ENCODE measurements at places on chromosomes 5 and 9.

DNA sequence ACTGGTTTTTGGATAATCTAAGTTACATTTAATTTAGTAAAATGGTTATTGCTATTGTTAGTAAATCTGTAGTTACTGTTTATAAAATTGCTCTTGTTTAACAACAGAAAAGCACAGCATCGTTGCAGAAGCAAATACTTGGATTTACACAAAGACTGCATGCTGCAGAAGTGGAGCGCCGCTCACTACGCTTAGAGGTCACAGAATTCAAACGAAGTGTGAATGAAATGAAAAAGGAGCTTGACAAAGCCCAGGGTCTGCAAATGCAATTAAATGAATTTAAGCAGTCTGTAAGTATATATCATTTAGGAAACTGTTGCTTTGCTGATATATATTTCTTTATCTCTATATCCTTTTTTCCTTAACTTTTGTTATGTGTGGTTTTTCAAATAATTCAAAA, 226.0 kb downstream of the CCDC171 start:
- DNase-seq, result no peak

DNA sequence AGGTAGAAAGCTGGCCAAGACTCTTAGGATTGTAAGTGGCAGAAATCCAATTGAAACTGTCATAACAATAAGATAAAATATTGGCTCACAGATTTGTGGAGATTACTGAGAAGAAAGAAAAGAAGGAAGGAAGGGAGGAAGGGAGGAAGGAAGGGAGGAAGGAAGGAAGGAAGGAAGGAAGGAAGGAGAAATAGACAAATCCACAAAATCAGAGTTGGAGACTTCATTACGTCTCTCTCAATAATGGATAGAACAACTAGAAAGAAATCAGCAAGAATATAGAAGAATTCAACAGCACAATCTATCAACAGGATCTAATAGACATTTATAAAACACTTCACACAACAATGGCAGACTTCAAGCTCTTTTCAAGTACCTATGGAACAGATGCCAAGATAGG, 17.9 kb upstream of the PAM start:
- no peak for DNase-seq

- DNase-seq, result no peak
These were observed 265.5 kb upstream of the ADAMTSL1 start for GRCh38 chr9:18208166-18209059.

DNA sequence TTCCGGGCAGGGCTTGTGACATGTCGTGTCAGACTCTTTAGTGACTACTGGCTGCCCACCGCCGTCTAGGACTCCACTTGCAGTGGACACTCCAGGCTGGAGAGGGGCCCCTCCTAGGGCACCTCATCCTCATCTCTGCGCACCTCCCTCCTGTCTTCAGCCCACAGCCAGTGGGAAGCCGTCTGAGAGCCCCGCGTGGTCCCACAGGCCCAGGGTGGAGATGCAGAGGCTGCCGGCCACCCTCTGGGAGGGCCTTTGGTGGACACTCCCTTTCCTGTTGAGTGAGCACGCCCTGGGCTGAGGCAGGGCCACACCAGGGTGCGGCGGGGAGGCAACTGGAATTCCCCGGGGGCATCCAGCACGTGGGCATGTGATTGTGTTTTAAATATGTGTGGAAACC, 80.5 kb downstream of the IRX2 start:
- no peak for DNase-seq

GRCh38 chr9:134847752-134848432, 32.7 kb upstream of the FCN2 start:
- DNase-seq, result no peak

DNA sequence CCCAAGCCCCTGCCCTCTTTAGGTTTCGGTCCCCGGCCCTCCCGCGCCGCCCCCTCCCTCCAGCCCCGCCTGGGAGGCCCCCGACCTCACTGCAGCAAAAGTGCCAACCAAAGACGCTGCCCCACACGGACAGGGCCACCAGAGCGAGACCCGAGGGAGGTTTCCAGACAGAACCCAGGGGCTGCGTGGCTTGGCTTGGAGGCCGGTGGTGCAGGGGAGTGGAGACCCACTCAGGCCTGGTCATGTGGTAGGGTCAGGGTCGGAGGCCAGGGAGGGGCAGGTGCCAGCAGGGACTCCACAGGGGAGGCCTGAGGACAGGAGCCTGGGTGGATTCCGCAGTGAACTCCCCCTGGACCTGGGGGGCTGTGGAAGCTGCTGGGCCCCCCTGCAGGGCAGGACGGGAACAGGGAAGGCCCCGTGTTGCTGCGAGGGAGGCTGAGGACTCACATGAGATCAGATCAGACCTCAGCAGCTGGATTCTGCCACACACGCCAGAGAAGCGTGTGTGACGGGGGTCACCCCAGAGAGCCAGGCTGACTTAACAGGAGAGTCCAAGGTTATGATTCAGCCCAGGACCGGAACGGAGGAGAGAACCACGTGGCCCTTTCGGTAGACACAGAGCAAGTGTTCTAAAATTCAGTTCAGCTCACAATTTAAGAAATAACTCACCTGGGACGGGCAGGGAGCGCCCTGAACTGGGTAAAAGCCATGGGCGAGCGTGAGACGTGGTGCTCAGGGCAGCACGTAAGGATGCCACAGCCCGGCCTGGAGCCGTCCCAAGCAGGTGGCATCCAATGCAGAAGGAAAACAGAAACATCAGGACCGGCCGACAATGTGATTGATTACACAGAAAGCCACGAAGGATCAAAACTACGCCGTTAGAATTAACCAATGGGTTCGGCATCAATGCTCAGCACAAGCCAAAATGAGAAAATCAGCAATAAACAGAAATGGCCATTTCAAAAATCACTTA, 38.9 kb downstream of the EXD3 start:
- DNase-seq, result no peak

- no peak for DNase-seq
These were observed 21.2 kb downstream of the MEGF9 start for GRCh38 chr9:120692901-120693699.

DNA sequence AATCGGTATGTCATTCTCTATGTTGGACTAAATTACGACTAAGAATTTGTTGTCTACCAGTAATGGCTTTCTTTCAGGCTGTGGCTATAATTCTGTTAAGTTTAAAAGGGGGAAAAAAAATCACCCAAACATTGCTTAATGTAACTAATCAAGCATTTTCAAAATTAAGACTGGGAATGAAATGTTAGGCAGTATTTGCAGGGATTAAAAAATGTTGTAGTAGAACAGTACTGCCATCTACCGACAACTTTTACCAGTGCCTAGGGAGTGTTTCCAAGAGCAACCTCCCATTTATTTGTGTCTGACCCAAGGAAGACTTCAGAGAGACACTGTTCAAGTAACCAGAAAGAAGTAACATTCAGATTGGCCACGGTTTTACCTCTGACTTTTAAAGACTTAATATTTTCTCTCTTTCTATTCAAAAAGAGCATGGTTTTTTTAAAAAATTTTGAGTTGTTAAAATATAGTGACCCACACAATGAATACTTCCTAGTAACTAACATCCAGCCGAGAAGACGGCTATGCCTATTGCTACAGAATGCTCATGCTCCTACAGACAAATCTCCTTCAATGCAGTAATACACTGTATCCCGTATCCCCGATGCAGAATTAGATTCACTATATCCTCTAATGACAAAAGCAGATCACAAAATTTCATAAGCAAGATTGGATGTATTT, 92.4 kb downstream of the ARL15 start:
- DNase-seq, result no peak

GRCh38 chr9:34628656-34629490, at the start of gene ARID3C:
Gene ARID3C, minus strand, starts transcription at chr9:34629066. Its CDS starts 1,052 bp downstream, at chr9:34628014.
- peak; percentile 73 for DNase-seq

DNA sequence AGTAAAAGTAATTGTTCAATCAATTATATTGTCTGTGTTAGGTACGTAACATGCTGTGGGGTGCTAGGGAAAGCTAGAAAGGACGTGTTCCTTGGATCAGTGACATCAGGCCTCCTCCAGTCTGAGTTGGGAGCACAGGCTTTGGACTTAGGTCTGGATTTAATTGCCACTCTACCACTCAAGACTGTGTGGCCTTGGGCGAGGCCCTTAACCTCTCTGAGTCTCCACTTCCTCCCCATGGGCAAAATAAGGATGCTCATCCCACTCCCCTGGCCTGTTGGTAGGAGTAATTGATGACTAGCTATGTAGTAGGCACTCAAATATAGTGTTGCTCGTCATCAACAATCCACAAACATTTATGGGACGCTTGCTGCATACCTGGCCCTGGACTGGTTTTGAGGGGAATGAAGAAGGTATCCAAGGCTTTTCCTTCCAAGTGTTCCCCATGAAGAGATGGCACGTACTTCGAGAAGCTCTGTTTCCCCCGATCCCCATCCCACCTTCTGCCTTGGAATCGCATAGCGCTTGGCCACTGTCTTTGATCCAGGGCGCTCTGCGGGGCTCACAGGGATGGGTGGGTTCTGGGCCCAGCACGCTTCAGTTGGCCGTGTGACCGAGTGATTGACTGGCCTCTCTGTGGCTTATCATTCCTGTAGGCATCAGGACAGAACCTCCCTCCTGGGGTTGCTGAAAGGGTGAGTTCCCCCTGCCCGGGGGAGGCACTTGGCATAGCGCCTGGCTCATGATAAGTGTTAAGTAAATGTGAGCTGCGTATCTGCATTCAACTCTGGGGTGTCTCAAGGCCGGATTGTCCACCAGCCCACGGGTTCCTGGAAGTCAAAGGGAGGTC, 8.1 kb downstream of the FGF18 start:
- no peak for DNase-seq

DNA sequence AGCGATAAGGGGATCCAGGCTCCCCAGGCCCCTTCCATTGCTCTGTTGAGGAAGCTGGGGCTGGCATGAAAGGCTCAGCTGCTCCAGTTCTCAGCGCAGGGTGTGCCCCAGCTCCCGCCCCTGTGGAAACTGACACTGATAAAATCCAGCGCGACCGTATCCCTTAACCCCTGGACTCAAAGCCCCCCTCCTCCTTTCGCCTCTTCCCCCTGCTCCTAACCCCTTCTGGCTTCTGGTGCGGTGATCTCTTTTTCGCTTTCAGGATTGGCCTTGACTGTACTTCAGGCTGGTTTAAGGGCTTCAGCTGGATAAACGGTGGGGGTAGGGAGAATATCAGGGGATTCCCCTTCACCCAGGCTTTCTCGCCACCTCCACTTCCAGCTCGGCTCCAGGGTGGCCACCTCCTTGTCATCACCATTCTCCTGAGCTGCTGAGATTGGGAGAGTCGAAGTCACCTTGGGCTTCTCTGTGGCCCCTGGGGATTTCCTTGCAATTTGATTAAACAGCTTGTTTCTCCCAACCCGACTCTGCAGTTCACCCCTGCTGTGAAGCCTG, 843 bp downstream of the BSPRY start:
- DNase-seq, result no peak

DNA sequence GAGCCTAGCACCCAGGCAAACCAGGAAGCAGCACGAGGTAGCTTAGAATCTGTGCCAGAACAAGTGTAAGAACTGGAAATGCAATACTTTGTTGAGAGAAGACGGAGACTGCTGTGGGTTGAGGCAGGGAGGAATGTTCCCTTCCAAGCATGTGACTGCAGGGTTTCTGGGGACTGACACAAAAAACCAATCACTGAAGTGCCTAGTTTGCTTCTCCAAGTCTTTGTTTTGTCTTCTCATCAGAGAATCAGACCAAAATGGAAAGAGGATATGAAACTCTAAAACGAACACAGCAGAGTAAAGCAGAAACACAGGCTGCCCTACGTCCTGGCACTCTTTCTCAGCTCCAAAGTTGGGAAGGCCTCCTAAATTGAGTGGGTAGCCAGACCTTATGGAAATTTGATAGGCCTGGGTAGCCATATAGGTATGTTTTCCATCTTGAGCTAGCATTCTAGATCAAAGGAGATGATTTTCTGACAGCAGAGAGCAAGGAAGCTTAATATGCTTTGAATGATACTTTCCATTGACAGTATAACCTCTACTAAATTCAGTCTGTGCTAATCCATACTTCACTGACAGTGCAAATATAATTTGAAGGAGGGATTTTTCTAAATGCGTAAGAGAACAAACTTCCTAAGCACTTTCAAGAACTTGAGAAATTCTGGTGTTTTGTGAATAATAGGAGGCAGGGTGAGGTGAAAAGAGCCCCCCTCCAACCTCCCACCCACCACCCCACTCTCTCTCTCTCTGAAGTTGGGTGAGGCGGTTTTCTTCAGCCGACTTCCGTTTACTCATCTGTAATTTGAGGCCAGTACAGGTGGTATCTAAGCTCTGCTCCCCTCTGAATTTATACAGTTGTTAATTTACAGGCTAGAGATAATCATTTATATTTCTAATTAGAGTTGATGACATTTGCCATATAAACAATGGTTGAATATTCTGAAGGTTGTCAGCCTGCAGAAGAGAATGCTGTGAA, 5.5 kb downstream of the ADRB2 start:
- DNase-seq, result no peak

DNA sequence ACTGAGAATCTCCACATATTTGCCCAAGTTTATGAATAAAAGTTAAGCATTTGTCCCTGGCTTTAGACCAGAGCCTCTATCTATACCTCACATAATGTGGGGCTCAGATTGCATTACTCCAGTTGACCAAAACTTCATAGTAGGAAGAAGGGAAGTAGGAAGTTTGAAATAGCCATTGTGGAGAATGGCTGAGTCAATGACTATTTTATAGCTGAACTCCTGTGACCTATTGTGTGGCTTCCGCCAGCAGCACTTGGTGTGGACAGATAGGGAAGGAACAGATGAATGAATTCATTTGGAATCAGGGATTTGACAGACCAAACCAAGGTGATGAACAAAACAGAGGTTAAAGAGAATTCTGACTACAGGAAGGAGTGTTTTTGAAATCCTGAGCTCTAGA, 92.9 kb upstream of the LPAR1 start:
- no peak for DNase-seq

GRCh38 chr5:130995254-130995515, 169.9 kb downstream of the HINT1 start:
- DNase-seq, result no peak

- no peak for DNase-seq
These were observed 172.2 kb downstream of the CCDC192 start for GRCh38 chr5:127875235-127876021.

DNA sequence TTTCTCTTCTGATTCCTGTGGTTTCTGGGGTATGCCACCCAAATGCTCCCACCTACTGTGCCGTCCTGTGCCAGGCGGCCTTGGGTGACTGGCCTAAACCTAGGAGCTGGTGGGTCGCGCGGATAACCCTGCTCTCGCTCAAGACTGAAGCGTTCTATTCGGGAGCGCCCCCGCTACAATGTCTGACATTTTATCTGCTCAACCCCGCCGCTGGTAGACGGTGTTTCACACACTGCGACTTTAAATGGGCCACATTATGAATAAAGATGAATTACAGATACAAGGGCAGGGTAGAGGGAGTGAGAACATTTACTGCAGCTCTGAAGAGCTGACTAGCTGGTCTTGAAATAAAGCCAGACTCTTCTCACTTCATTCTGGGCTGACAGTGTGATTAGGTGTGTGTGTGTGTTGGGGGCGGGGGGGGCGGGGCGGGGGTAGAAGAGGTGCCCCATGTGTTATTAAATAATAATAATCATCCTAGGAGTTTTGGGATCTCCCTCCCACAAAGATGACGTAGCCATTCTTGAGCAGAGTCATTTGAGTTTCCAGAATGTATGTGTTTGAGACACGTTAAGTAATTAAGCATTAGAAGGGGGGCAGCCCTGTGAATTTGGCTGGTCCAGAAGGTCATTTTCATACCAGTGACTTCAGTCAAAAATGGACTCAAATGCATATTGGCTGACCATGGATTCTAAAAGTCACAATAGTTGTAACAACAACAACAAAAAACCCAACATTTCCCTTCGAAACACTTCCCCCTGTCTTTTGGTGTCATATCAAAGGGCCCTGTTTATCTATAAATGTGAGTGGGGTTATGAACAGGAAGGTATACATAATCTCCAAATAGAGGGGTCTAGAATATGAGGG, 1.0 kb upstream of the PTCH1 start:
- DNase-seq, result no peak

All from activated CD8-positive, alpha-beta memory T cell treated with anti-CD3 and anti-CD28 coated beads for 24 hours (primary cell).